ENCODE measurements at places on chromosomes 7 and 10.

DNA sequence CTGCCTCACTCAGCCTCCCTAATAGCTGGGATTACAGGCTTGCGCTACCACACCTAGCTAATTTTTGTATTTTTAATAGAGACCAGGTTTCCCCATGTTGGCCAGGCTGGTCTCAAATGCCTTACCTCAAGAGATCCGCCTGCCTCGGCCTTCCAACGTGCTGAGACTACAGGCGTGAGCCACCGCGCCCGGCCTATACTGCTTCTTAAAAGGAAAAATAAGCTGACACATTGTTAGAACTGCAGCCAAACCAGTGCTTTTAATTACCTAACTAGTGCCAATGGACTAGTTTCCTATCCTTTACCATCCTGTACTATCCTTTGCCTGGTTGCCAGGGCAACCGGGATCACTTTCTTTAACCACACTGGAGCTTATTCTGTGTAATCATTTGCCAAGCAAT lies 108.0 kb downstream of the LRRTM3 start:
- DNase-seq = no peak

DNA sequence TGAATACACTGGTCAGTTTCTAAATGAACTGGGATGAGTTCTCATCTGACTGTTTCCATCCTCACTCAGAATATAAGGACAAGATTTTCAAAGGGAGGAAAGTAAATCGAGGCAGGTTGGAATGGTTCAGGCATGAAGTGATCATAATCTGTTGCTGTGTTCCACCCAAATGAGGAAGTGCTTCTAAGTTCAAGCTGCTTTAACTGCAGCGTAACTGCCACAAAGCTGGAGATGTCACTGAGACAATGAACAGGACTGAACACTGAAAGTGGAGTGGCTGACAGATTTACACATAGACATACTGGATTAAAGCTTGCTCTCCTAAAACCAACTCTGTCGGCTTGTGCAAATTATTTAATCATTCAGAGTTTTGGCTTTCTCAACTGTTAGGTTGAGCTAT lies 66.6 kb downstream of the GPR37 start:
- no peak for DNase-seq

DNA sequence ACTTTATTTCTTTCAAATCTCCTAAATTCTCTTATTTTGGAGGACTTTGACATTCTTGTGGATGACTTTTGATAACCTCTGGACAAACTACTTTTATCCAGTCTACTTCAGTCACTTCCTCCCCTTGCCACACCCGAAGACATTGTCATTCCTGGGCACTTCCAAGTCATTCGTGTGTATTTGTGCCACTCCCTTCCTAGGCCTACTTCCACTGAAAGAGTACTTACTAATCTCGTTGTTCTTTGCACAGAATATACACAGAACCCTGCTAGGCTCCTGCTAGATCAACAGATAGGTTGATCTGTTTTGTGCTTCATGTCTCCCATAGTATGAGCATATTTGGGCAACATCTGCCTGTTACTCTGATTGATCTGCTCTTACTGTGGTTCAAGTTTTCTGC lies 355.4 kb downstream of the HGF start:
- DNase-seq = no peak

DNA sequence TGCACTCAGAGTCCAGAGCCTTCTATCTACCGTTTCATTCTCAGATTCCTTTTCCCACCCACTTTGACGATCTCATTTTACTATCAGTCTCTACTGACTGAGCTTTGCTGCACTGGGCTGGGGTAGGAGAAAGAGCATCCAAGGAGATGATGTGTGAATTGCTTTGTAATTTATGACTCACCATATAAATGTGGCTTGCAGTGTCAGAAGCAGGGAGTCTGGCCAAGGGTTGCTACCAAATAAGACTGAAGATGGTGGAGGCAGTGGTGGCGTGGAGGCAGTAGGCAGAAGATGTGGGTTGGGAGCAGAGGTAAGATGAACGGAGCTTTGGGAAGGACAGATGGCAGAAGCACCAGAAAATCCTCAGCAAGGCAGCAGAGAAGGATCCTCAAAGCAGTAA lies 73.3 kb upstream of the AGK start:
- no peak for DNase-seq

DNA sequence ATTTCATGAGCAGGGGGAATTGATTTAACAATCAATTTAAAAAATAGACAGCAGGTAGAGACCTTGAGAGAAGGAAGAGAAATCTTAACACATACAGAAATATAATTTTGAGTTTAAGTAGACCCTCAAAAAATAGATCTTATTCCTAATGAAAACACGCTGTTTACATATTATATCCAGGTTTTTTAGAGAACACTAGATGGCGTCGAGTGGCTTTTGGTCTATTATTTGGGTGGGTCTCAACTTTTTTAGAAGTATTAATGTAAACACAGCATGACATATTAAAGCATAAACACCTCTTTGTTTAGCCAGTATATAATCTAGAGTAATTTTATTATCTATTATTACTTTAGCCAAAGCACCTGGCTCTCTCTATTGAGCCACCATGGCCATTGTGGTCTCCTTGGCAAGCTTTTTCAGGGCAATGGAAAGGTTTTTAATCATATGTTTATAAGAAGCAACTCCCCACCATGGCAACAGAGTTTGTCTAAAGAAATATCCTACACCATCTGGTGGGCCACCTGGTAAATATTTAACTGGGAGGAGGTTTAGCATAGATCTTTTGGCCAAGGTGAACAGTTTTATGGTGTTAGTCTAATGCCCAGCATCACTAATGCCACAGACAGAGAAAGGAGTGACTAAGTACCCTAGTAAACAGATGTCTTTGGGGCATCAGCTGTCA lies 59.7 kb upstream of the PRSS1 start:
- DNase-seq = no peak

- DNase-seq = no peak
Measured at GRCh38 chr10:96387601-96388000, 28.8 kb upstream of the OPALIN start.
